ENCODE measurements at places on chromosomes 12 and 14.

- DNase-seq, result peak; percentile 15
Observed at GRCh38 chr14:104557766-104558165, 21.8 kb upstream of the C14orf180 start.

DNA sequence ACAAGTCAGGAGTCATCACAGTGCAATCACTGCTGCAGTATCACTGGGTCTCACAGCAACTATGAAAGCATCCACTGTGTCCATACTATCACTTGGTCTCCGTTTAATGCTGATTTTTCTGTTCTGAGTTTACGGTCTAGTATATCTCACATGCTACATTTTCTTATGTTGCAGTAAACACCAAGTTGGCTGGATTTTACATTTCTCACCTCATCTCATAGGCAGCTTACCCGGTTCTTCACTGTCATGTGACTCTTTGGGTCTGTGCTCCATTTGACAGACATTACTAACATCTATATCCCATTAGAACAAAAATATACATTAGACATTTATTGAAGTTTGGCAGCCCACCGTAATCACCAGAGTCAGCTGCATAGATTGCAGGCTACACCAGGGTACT lies 115.7 kb upstream of the PRMT8 start:
- no peak for DNase-seq

DNA sequence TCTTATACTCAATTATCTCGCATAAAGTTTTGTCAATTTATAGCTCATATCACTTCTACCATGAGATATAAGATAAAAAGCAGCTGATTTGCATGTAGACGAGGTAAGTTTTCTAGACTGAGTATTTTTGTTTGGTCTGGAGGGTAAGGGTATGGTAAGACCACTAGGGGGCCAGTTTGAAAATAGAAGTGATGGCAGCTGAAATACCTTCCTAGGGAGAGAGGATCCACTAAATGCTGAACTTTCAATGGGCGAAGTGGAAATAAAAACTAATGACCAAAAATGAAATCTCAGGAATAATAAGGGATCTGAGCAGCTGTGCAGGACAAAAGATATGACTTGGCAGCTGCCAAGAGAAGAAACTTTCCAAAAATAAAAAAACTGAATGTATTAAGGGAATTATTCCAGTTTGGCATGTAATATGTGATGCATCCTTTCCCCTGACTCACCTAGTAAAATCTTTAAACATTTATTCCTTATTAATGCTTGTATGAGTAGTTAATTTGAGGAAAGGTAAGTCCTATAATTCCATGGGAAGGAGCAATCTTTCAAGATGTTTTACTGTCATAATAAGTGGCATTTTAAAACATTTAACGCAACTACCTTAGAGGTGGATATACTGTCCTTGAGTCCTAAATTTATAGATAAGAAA lies 754.5 kb downstream of the C12orf50 start:
- DNase-seq, result no peak

DNA sequence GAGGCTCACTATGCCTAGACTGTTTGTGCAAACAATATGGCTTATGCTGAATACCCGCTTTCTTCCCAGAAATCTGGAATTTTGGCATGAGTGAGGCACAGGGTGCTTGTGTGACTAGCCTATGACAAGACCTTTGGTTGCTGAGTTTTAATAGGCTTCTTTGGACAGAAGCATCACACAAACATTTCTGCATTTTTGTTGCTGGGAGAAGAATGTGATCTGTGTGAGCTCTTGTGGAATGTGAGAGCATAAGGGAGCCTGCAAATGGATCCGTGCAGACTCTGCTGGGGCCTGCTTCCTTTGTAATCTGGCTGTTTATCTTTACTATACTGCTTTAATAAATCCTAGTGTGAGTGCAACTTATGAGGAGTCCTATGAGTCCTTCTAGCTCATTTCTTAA lies 83.0 kb upstream of the ZDHHC17 start:
- DNase-seq, result no peak

- no peak for DNase-seq
Observed at GRCh38 chr12:12563290-12563928, 746 bp upstream of the DUSP16 start.

- DNase-seq, result no peak
Observed at GRCh38 chr12:68290126-68290525, 36.7 kb upstream of the IL22 start.

- DNase-seq, result no peak
Observed at GRCh38 chr14:94539181-94539580, 22.1 kb upstream of the SERPINA4 start.

DNA sequence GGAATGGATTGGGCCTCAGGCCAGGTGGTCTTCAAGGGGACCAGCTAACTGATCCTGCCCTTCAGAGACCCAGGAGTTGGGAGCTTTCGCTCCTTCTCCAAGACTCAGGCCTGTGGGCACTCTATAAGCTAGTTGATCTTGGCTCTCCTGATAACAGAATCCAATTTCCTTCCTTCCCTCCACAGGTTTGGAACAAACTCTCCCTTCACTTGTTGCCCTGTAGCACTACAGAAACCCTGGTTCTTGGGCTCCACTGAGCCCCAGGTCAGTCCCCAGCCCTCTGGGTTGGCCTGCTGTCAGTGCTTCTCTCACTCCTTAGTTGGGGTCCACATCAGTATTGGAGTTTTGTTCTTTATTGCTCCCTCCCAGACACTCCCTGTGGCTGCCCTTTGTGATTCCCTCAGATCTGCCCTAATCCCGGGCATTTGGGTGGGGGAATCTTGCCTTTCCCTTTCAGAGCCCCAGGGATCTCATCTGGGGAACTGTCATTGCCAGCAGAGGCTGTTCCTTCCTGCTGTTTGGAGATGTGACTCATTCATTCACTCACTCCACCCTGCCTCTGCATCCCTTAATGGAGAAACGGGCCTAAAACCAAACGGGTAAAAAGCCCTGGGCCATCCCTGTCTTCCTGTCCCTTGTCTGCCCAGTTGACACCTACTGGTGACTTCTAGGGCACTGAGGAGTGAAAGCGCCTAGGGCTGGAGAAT lies 4.4 kb upstream of the GPD1 start:
- no peak for DNase-seq

- DNase-seq, result no peak
Observed at GRCh38 chr12:78470354-78471195, 394.0 kb upstream of the SYT1 start.

GRCh38 chr14:44814196-44814595 lies 147.6 kb downstream of the KLHL28 start:
- DNase-seq, result no peak

- no peak for DNase-seq
Observed at GRCh38 chr12:123948796-123949769, 23.5 kb downstream of the CCDC92 start.

DNA sequence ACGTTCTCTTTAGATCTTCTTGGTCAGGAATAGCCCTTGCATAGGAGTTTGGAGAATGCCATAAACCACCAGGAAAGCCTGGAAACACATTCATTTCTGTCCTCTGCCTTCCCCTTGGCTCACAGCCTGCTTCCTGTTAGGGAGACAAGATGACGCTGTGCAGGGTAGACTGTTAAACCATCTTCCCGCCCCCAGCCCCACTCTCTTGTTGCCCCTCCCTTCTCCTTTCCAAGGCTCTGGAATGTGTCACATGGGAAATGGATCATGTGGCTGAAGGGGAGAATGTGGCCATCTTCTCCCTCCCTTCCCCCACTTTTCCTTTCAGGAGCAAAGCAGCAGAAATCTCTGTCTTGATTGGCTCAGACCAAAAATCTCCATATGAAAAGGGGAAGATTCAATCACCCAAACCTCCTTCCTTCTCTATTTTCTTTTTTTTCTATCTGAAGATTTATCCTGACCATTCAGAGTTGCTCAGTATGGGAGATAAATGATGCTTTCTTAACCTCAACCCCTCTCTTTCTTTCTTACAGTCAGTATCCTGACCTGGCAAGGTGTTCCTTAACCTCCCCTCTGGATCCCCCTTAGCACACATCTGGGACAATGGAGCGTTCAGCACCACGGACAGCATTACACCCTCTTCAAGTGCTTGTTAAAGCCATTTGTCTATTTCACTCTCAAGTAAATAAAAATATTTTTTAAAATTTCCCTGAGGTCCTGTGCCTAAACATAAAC lies 11.4 kb downstream of the GPR19 start:
- no peak for DNase-seq

GRCh38 chr14:54278665-54279295 lies 118.0 kb upstream of the CDKN3 start:
- no peak for DNase-seq

DNA sequence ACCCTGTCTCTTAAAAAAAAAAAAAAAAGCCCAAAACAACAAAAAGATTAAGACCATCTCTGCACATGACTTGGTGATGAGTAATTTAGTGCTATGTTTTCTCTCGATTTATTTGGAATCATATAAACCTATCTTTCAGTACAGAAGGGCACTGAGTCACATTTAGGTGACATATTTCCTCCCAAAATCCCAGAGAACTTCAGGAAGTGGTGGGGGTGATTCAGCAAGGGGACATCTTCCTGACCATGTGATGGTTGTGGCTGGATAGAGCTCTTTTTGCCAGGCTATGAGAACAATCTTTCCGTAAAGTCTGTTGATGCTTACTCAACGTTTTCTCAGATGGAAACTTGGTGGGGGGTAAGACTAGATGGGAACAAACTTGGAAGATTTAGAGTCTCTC lies 50.0 kb downstream of the PPFIBP1 start:
- no peak for DNase-seq

- DNase-seq, result no peak
Observed at GRCh38 chr14:99512110-99512449, 30.9 kb downstream of the CCNK start.

GRCh38 chr12:50614167-50614759 lies 109.5 kb downstream of the DIP2B start:
- DNase-seq, result no peak

- DNase-seq, result no peak
Observed at GRCh38 chr14:61080591-61081010, 99.6 kb downstream of the SLC38A6 start.

GRCh38 chr14:68797121-68797670 lies 4.3 kb upstream of the ZFP36L1 start:
- no peak for DNase-seq

GRCh38 chr14:88252498-88252897 lies 70.6 kb downstream of the KCNK10 start:
- DNase-seq, result no peak

DNA sequence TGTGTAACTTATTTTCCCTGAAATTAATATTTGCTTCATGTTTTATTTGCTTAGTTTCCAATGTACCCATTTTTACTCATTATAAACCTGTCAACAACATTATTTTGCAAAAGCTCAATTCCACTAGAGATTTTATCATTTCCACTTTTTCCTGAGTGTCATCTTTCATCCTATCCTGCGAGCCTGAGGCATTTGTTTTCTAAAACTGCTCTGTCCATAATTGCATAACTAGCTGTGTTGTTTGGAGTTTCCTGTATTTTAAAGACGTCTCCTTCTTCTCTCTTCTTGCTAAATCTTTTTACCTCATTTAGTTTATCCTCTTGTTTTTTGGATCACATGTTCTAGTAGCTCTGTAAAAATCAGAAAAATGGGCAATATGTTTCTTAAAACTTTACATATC lies 332.7 kb upstream of the NOVA1 start:
- no peak for DNase-seq

DNA sequence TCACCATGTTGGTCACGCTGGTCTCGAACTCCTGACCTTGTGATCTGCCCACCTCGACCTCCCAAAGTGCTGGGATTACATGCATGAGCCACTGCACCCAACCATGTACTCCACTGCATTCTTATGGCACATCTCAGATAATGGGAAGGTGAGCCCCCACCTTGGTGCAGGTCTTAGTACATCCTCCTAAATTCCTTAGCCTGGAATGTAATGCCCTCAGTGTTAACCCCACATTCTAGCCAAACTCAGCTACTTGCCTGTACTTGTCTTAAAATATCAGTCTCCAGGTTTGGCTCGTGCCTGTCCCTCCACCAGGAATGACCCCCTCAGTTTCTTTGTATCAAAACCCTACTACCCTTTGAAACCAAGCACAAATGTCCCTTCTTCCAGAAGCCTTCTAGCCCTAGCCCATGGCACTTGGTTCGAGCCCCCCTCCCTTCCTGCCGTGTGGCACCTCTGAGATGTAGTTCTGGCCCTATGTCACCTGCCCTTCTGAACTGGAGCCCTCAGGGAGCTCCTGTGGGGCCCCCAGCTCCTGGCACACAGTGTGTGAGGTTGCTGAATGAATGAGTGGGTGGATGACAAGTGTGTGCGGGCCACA lies 8.4 kb downstream of the KCNH3 start:
- DNase-seq, result no peak

DNA sequence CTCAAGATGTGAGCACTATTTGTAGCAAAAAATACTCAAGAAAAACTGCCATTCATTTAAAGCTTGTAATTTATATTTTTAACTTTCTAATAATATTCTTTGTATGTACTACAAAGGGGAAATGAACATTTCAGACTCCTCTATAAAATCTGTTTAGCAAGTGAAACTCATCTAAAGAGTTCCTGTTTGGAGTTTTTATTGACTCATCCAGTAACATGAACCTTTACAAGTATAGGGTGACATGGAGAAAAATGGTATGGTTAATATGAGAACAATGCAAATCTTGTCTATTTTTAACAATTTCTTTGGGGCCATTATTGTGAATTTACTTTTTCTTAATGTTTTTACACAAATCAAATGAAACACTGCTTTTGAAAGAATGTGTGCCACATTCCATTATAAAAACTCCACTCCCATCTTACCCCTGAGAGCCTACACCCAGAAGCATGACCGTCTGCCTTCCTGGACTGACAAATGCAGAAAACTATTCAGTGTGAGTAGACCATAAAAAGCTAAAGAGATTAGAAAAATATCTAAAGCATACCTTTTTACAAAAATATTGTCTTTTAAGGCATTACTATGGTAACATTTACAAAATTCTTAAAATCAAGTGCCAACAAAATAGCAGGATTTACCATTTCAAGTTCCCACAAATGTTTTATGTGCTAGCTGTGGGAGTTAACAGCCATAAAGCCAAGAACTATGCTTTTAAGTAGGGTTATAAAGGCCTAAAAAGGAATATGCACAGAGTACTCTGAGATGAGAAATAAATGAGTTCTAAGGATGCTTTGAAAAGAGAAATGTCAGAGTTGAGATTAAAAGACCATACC lies 144.0 kb downstream of the ADAMTS20 start:
- no peak for DNase-seq

DNA sequence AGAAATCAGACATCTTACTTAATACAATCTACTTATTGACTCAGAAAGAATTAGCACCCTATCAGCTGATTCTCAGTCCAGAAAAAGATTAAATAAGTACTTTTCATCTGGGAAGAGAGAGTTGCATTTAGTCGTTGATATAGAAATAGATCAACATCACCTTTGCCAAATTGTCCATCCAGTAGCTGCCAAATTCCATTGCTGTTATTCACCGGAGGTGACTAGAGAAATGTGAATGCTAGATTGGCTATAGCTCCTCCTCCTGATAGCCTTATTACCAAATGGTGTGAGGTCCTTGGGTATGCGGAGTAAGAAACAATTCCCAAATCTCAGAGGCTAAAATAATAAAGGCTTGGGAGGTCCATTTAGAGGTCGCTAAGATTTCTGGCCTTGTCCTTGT lies 723.3 kb upstream of the FLRT2 start:
- no peak for DNase-seq

DNA sequence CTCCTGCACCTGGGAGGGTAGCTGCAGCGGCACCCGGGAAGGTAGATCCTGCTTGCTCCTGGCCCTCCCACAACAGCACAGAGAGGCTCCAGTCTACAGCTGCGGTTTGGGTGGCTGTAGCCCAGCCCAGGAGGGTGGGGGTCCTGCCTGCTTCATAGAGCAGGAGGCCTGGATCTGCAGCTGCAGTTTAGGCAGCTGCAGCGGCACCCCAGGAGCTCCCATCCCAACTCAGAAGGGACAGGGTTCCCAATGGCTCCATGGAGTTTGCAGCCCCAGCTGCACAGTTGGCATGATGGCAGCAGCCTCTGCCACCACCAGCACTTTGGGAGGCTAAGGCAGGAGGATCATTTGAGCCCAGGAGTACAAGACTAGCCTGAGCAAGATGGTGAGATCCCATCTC lies 38.5 kb downstream of the TIMELESS start:
- DNase-seq, result no peak

- DNase-seq, result no peak
Observed at GRCh38 chr12:52975820-52976573, 27.1 kb downstream of the KRT18 start.

All from CD4-positive, alpha-beta T cell treated with Interleukin-15 for 1 hour (primary cell).